ENCODE measurements at places on chromosomes 12 and 14. TPM values are rescaled to one million over a fixed set of nuclear protein-coding genes. Genes with fewer than 3 reads are reported as not detected.

- DNase-seq = no peak
Measured at GRCh38 chr12:106289196-106289681, 13.3 kb upstream of the TCP11L2 start.

CEBPE gene
- total RNA-seq = 0.19 TPM

- no peak for DNase-seq
Measured at GRCh38 chr14:64349741-64350490, 38.2 kb upstream of the MTHFD1 start.

GRCh38 chr14:52873065-52873464 lies 77.8 kb downstream of the FERMT2 start:
- DNase-seq = no peak

SRRM4 gene
- 0.10 TPM for total RNA-seq

DNA sequence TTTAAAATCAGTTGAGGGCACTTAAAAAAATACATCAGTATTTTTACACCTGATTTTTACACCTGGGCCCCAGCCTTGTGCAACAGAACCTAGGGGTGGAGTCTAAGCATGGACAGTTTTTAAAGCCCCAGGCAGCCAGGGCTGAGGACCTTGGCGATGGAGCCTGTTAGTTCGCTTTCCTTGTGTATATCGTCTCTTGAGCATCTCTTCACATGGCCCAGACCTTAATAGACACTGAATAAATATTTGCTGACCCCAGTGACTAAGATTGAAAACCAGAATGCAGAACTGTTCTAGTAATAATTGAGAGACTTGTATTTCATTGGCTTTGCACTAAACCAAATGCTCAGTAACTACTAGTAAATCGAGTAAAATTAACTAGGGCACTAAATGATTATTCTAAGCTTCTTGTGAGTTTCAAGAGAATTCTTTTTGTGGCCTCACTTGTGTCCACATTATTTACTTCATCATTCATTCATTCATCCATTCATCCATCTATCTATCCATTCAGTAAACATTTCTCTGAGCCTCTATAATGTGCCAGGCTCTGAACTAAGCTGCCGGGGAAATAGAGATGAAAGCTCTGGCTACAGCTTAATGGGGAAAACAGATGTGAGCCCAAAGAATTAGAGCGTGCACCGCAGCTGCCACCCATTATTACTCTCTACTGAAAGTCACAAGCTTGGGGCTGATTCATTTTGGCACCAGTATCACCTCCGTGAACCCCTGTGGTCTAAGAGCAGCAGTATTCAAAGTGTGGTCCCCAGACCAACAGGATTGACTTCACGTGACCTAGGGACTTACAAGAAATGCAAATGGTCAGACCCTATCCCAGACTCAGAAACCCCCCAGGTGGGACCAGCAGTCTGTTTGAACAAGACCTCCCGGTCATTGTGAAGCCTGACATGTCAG lies 30.7 kb upstream of the BCL7A start:
- DNase-seq = peak; percentile 29

SLC5A8 gene
- total RNA-seq = not detected

CLECL1 gene
- total RNA-seq = 1.9 TPM

DNA sequence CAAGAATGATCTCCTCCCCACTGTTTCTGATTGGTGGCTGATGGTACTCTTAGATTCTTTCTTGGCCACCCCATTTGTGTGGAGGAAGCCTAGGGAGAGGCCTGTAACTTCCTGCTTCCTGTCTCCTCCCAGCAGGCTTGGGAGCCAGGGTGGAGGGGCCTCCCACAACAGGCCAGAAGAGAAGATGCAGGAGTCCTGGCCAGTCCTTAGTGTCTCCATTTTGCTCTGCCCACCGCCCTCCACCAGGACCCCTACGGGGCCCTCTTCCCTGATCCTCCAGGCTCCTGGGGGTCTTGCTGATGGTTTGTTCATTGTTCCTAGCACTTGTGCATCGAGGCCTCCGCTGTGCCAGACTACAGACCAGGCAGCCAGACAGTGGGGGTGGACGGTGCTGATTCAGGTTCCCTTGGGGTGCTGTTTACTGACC lies 6.8 kb downstream of the TSPAN9 start:
- DNase-seq = peak; percentile 62

DNA sequence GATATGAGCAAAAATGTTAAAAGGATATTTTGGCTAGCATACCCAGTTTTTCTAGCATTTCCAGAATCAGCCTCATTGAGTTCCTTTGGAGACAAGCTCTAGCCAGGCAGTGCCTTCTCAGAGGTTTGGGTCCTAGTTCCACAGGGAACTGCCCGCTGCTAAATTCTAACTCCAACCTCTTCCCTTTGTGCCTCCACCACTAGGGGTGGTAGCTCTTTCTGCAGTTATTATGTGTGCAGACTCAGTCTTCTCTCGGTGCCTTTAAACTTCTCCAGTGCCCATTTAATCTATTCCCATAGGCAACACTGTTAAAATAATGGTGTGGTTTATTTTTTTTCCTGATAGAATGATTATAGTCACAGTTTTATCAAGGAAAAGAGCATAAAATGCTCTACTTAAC lies 21.5 kb upstream of the SLC25A3 start:
- DNase-seq = no peak
